Iris pigment epithelial cell (primary cell): ENCODE measurements at places on chromosomes 4 and X.

DNA sequence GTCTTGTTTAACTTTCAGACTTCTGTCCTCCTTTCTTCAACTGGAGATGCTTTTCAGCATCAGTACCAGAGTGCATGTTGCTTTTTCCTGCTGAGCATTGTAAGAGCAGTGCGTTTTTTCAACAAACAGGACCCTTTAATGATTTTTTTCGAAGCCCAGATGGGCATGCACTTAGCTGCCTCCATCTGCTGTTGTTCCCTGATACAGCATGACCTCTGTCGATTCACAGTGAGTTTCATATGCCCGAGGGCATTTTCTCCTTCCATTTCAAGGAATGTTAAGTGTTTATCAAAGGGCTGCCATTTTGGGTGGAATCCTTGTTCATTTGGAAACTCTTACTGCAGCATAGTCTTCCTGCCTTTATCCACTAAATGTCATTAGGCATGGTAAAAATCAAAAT lies 428.6 kb downstream of the DTHD1 start:
- no peak for DNase-seq

DNA sequence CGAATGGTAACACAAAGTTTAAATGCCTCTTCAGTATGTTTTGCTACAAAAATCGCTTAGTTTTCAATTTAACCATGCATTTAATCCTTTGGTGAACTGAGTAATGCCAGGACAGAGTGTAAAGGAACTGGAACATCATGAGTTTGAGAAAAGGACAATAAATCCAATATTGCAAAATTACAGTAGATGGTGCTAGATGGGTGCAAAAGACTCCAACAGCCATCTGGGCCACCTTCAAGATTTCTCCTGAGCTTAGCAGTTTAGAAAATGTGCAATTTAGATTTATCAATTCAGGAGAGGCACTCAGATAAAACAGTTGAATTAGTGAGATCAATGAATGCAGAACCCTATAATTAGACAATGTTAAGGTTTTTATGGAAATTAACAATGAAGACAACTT lies 33.2 kb upstream of the MID1IP1 start:
- peak; percentile 17 for DNase-seq

DNA sequence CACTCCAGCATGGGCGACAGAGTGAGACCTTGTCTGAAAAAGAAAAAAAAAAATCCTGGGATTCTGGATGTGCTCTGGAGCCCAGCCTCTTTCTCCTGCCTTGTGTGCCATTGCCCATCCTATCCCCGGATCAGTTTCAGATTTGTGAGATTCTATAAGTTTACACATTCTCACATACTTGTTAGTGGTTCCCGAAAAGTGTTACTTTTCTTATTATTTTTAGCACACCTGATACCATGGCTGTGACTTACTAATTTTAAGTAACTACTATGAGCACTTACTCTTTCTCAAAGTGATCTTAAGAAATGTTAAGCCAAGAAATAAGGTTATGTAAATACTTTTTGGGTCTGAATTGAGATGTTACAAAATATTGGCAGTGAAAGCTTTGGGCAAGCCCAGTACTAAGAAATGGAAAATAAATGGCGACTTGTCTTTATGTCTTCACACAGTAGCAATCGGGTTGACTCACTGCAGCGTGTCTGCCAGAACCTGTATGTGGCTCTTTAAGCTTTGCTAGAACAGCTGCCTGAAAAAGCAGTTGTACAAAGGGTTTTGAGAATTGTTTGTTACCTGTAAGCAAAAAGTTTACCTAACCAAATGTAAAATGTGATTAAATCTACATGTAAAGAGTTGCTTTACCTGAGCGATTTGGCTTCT lies 118.7 kb downstream of the KLHL8 start:
- DNase-seq, result peak; percentile 65

GRCh38 chr4:95835672-95836071 lies 4.2 kb upstream of the PDHA2 start:
- no peak for DNase-seq

GRCh38 chrX:40095583-40096394 lies 2.0 kb downstream of the BCOR start:
- DNase-seq, result peak; percentile 45

DNA sequence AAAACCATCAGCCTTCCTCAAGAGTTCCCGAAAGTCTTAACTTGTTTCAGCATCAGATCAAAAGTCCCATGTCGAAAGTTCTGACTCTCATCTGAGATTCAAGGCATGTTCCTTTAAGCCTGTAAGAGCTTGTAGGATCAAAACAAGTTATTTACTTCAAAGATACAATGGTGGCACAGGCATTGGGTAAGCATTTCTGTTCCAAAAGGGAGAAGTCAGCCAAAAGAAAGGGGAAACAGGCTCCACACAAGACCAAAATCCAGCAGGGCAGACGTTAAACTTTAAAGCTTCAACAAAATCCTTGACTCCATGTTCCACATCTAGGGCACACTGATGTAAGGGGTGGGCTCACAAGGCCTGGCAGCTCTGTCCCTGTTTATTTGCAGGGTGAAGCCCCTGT lies 91.7 kb downstream of the FHDC1 start:
- no peak for DNase-seq

GRCh38 chr4:185039508-185040273 lies 21.4 kb downstream of the HELT start:
- peak; percentile 66 for DNase-seq

DNA sequence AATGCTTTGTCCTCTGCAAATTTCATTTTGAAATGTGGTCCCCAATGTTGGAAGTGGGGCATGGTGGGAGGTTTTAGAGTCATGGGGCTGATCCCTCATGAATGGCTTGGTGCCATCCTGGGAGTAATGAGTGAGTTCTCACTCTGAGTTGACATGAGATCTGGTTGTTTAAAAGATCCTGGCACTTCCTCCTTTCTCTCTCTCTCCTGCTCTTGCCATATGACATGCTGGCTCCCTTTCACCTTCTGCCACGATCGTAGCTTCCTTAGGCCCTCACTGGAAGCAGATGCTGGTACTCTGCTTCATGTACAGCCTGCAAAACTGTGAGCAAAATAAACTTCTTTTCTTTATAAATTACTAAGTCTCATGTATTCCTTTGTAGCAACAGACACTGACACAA lies 262.0 kb downstream of the IL15 start:
- no peak for DNase-seq

- no peak for DNase-seq
Measured at GRCh38 chrX:150421816-150422215, 58.7 kb downstream of the MAMLD1 start.

DNA sequence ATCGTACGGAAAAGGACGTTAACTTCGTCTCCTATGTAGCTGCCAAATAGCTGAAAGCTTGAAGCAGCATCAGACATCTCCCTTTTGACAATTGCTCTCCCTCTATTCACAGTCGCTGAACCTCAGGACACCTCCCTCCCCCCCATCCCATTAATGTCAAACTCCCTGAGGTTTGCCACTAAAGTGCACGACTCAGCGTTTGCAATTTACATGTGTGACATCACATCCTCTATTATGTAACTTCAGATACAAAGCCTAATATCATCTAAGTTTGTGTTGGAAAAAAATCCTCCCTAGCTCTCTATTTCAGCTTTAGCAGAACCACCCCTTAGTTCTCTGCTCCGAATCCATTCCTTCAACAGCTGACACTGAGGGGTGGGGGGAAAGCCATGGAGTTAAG lies 5.5 kb upstream of the NR3C2 start:
- peak; percentile 2 for DNase-seq

- no peak for DNase-seq
Measured at GRCh38 chrX:69051901-69052300, 113.4 kb downstream of the PJA1 start.

GRCh38 chrX:136032370-136032769 lies 47.1 kb downstream of the SLC9A6 start:
- DNase-seq, result no peak

DNA sequence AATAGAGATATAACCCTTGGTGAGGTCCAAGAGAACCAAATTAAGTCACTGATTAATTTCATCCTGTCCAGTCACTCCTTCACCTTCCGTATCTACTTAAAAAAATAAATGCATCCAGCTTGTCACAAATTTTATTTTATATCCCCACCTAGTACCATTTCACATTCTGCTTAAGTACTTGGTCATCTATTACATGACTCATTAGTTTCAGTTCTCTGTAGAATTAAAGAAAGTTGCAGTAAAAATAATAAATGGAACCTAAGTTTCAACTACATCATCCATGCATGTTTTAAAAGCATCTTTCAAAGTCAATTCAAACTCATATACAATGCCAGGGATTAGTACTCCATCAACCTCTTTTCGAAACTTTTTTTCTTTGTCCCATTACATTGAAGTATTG lies 130.2 kb downstream of the SH2D1A start:
- DNase-seq, result no peak

DNA sequence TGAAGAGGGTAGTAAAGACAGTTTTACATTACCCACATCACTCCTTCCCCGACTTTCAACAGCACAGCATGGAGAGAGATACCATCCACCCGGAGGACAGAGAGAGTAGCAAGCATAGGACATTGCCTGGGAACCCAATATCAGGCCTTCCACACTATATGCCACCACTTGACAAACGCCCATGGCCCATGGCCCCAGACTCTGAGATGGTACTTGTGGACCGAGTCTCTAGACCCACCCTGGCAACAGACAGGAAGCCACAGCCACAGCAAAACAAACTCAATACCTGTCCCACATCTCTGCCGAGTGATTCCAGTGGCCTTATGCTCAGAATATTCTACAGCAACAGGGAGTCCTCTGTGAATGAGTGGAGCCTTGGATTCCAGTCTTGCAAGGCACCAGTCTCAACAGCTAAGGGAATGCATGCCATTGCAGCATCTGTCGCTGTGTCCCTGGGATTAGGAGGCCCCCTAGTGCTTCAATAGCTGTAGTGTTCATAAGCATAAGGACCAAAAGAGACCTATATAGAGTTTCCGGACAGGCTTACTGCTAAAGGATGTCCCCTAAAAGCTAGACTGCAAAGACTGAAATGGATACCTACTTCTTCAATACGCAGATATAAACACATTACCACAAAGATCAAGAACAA lies 14.7 kb upstream of the CT55 start:
- DNase-seq, result peak; percentile 45

- no peak for DNase-seq
Measured at GRCh38 chr4:189656641-189657040, 284.0 kb upstream of the FRG1 start.

DNA sequence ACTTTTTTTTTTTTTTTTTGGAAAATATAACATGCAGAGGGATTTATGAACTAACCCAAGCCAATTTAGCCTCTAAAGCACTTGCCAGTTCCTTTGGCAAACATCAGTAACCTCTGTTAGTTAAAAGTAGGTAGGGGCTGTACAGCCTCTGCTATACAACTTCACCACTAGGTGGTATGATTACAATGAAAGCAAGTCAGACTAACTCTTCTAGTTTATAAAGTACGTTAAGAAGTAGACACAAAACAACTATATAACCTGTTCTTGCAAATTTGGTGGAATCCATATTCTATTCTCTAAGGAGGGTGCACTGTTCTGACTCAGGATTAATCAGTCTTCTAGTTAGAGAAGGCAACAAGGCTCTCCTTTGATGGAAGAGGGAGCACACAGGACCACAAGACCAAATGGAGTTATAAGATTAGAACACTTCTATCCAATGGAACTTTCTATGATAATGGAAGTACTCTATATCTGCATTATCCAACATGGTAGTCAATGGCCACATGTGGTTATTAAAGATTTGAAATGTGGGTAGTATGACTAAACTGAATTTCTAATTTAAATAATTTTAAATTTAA lies 12.8 kb downstream of the AIMP1 start:
- peak; percentile 66 for DNase-seq

DNA sequence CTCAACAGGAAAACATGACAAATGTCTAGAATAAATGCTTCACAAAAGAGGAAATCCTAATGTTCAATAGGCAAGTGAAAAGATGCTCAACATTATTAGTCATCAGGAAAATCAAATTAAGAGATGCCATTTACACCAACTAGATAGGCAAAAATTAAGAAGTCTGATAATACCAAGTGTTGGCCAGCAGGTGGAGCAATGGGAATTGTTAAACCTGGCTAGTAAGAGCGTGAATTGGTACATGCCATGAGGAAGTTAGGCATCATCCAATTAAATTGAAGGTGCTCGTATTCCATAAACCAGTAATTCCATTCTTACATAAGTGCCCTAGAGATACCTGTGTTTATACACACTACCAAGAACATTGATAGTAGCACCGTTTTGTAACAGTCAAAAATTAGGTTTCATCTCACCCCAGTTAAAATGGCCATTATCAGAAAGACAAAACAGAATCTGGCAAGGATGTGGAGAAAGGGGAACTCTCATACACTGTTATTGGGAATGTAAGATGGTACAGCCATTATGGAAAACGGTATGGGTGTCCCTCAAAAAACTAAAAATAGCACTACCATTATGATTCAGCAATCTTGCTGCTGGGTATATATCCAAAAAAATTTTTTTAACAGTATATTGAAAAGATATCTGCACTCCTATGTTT lies 14.0 kb upstream of the ZCCHC18 start:
- peak; percentile 81 for DNase-seq

DNA sequence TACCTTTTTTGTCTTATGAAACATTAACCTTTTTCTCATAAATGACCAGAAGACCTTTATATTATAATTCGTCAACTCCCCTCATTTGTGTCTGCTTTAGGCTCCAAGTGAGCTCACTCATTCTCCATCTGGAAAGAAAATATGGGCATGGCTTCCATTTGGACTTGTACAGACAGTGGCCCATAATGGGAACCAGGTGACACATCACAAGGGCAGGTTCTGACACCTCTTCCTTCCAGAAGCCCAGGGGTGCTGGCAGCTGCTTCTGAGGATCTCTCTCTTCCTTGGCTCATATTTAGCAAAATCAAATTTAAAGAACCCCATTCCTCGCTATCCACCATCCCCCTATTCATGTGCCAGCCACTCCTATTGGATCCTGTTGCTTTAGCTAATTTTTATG lies 69.6 kb downstream of the CD38 start:
- no peak for DNase-seq

DNA sequence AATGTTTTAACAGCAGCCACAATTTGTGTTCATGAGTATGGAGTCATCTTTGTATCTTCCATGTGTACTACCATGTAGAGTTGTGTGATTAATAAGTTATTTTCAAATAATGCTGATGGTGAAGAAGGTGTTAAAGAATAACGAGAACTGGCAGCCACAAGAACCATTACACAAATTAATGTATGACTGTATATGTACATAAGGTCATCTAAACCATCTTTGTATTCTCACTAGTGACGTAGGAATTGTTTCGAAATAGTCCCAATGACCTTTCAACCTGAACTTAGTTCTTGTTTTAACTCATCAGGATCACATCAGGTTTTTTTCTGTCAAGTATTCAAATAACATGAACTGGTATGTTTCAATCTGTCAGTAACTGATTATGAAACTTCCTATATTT lies 48.3 kb upstream of the NOCT start:
- DNase-seq, result peak; percentile 59
